ENCODE measurements at places on chromosomes 4 and X.

GRCh38 chr4:61984260-61984909 is 784.3 kb downstream of the ADGRL3 start:
- DNase-seq, result no peak

- no peak for DNase-seq
Measured at GRCh38 chr4:171813526-171814250, 484 bp downstream of the GALNTL6 start.

- DNase-seq, result no peak
Measured at GRCh38 chr4:61877893-61878292, 677.8 kb downstream of the ADGRL3 start.

GRCh38 chrX:96449896-96450295 is 234.7 kb upstream of the DIAPH2 start:
- no peak for DNase-seq

- DNase-seq, result no peak
Measured at GRCh38 chr4:132334081-132334480, 815.0 kb upstream of the PCDH10 start.

GRCh38 chrX:98523026-98523425 is 1639.3 kb downstream of the RPA4 start:
- DNase-seq, result no peak

- no peak for DNase-seq
Measured at GRCh38 chr4:114886761-114887160, 226.7 kb downstream of the NDST4 start.

GRCh38 chr4:26015133-26015651 is 101.2 kb downstream of the SMIM20 start:
- no peak for DNase-seq

DNA sequence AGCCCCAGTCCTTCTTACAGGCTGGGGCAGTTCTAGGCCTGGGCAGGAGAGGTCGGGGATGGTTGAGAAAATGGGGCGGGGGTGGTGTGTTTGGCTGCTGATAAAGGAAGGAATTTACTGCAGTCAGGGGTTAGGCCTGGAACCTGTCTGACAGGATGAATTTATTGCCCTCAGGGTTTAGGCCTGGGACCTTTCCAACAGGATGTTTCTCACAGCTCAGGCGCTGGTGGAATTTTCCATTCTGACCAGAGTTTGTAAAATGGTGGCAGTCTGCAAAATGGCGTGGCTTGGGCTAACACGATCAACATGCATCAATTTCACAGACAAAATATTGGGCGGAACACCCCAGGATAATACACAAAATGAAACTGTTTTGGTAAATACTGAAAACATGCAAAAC is 83.5 kb upstream of the SPIN4 start:
- DNase-seq, result peak; percentile 33

DNA sequence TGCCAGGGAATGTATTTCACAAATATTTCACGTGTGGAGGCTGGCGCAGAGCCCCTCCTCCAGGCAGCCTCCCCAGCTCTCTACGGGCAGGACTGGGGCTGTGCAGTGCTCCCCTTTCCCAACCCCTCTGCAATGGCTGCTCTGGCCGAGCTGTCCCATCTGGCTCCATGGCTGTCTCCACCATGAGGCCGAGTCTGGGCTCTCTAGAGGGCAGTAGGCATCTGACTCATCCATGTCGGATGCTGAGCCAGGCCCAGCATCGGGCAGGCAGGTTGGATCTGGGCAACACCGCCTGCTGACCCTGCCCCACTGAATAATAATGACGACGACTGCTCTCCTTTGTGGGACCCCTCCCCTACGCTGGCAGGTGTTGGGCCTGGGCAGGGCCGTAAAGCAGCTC is 11.0 kb upstream of the SH3TC1 start:
- no peak for DNase-seq
